ENCODE measurements at places on chromosomes 16 and 17.

DNA sequence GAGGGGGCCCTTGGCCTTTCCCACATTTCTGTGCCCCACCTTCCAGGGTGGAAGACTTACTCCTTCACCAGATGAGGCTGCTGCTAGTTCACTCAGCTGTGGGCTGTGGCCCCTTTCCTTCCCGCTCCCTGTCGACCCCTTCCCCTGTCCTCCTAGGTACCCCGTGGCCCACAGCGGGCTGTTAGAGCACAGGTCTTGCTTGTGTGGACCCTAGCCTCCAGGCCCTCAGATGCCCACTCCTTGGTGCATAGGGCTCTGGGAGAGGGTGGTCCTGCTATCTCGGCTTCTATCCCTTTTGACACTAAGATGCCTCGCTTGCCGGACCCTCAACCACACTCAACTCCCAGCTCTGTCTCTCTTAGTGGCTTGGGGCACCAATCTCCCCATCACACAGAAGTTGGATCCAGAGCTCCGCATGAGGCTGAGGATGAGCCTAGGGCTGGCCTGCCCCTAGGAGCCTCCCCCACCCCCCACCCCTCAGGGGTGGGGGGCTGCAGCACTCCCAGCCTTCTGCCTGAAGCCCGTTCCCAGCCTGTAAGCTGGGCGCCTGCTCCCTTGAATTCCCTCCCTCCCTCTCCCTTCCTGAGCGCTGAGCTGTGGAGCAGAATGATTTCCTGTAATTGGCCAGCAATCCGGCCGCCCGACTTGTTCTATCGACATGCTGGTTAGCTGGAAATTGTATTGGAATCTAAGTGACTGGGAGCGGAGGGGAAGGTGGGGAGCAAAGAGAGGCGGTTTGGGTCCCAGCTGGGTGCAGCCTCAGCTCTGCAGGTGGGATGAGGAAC, 30.9 kb downstream of the DCAKD start:
- DNase-seq = no peak

- DNase-seq = peak; percentile 44
Measured at GRCh38 chr17:45895304-45895968, 1.1 kb downstream of the MAPT start.

DNA sequence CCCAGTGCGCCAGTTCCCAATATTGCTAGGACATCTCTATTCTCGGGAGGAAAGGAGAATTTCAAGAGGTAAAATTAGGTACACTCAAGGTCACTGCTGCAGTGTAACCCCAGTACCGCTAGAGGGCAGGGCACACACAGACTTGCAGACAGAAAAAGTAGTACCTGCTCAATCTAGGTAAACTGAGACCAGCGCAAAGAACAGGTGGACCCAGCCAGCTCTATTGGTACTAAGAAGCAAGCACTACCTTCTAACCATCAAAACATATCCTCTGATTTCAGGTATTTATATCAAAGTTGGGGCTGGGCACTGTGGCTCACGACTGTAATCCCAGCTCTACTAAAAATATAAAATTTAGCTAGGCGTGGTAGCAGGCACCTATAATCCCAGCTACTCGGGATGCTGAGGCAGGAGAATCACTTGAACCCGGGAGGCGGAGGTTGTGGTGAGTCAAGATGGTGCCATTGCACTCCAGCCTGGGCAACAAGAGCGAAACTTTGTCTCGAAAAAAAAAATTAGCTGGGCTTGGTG, 3.6 kb upstream of the WDR81 start:
- DNase-seq = peak; percentile 48

DNA sequence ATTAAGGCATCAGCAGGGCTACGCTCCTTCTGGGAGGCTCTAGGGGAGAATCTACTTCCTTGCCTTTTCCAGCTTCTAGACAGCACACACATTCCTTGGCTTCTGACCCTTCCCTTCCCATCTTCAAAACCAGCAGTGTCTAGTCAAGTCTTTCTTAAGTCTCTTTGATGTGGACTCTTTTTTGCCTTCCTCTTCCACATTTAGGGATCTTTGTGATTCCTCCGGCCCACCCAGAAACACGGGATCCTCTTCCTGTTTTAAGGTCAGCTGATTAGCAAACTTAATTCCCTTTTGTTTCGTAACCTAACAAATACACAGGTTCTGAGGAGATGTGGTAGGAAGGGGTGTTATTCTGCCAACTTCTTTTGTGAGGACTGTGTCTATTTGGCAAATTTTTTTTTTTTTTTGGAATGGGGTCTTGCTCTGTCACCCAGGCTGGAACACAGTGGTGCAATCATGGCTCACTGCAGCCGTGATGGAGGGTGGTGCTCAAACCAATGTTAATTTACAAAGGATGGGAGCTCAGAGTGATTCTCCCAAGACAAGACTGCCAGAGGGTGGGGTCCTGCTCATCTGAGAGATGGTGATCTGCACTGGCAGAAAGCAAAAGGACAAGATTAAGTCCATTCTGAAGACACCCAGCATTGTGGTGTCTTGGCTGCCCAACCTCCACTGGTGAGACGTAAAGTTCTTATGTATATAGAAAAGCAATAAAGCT, 14.7 kb downstream of the KNOP1 start:
- DNase-seq = no peak

DNA sequence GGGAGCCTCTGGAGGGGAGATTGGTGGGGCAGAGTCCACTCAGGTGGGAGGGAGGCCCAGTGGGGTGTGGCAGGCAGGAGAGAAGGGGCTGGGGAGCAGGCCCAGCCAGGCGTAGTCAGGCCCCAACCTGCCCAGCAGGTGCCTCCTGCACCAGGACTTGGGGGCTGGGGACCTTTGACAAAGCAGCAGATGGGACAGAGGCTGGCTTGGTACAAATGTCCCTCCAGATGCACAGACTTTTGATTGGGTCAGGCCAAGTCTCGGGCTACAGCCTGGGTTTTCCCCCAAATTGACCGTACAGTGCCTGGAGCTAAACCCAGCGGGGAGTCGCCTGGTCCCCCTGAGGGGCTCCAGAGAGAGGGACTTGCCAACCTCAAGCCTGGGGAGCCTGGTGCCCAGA, 411 bp downstream of the GGT6 start:
- DNase-seq = no peak

All from HEK293T (cell line).